Activated naive CD8-positive, alpha-beta T cell treated with anti-CD3 and anti-CD28 coated beads, Interleukin-2, amount 10 ng/mL, durations not matched to agents 7 days and 5 days (primary cell): ENCODE measurements at places on chromosomes 16 and 17. TPM values are rescaled to one million over a fixed set of nuclear protein-coding genes. Genes with fewer than 3 reads are reported as not detected.

Gene CPHXL2
- total RNA-seq, result not detected

Gene KLHL36
- total RNA-seq, result 66.8 TPM

Gene ZPBP2
- total RNA-seq, result not detected

Gene MFSD6L
- total RNA-seq, result 0.97 TPM

Gene MT3
- total RNA-seq, result 16.3 TPM

Gene HOXB7
- 0.80 TPM for total RNA-seq

Gene PYY
- not detected for total RNA-seq

Gene KCTD11
- total RNA-seq, result 8.7 TPM

Gene AATK
- total RNA-seq, result 1.4 TPM

Gene SOST
- not detected for total RNA-seq

Gene OR1A1
- total RNA-seq, result not detected

Gene MARCHF10
- 0.08 TPM for total RNA-seq

Gene HS3ST3B1
- total RNA-seq, result 9.3 TPM

Gene HOXB2
- total RNA-seq, result 20.0 TPM

Gene METTL2A
- 17.8 TPM for total RNA-seq

Gene NMRAL1
- total RNA-seq, result 64.5 TPM

Gene PITPNC1
- total RNA-seq, result 100 TPM

Gene TP53TG3B
- total RNA-seq, result not detected

Gene OSGIN1
- 1.1 TPM for total RNA-seq

Gene CCL18
- not detected for total RNA-seq

Gene SULT1A4
- total RNA-seq, result 2.4 TPM

Gene GIT1
- total RNA-seq, result 73.3 TPM

Gene TOM1L1
- not detected for total RNA-seq

Gene NPIPB9
- total RNA-seq, result 2.8 TPM

Gene USP6
- 0.11 TPM for total RNA-seq

Gene SPIRE2
- 1.5 TPM for total RNA-seq

Gene PTX4
- total RNA-seq, result not detected

Gene DHRS7C
- not detected for total RNA-seq

Gene C16orf89
- not detected for total RNA-seq

Gene CLEC18C
- total RNA-seq, result 0.67 TPM

Gene C17orf78
- total RNA-seq, result not detected

Gene SKAP1
- total RNA-seq, result 98.8 TPM

Gene BAIAP3
- 31.2 TPM for total RNA-seq

Gene MT1M
- total RNA-seq, result not detected

Gene ADCY9
- total RNA-seq, result 9.9 TPM

Gene ZG16B
- total RNA-seq, result 6.7 TPM

Gene C16orf87
- 8.8 TPM for total RNA-seq

Gene CALB2
- not detected for total RNA-seq

Gene PLEKHG4
- total RNA-seq, result 15.7 TPM

Gene ALOX15B
- total RNA-seq, result not detected

Gene ZP2
- total RNA-seq, result not detected

Gene STAT5B
- total RNA-seq, result 131 TPM

Gene APOBR
- total RNA-seq, result 26.1 TPM

Gene KCTD5
- 30.1 TPM for total RNA-seq

Gene NOG
- total RNA-seq, result 2.8 TPM

Gene CLEC18A
- 0.91 TPM for total RNA-seq

Gene ATP2A1
- total RNA-seq, result 4.6 TPM
